CD4-positive, CD25-positive, alpha-beta regulatory T cell (primary cell): ENCODE measurements at places on chromosomes 2 and 18. TPM values are rescaled to one million over a fixed set of nuclear protein-coding genes. Genes with fewer than 3 reads are reported as not detected.

Gene CDH2
- polyA plus RNA-seq, result not detected

Gene MREG
- 2.4 TPM for polyA plus RNA-seq

Gene GKN1
- polyA plus RNA-seq, result not detected

Gene PLA2R1
- not detected for polyA plus RNA-seq

Gene CKAP2L
- polyA plus RNA-seq, result 0.95 TPM

Gene IL1RL2
- not detected for polyA plus RNA-seq

Gene ALPI
- not detected for polyA plus RNA-seq

Gene RNF144A
- 8.3 TPM for polyA plus RNA-seq

Gene CYP27C1
- polyA plus RNA-seq, result not detected
